NCI-H2081 treated with DMSO at 0.1 percent for 48 hours (cell line): ENCODE measurements at places on chromosomes 1 and 21.

DNA sequence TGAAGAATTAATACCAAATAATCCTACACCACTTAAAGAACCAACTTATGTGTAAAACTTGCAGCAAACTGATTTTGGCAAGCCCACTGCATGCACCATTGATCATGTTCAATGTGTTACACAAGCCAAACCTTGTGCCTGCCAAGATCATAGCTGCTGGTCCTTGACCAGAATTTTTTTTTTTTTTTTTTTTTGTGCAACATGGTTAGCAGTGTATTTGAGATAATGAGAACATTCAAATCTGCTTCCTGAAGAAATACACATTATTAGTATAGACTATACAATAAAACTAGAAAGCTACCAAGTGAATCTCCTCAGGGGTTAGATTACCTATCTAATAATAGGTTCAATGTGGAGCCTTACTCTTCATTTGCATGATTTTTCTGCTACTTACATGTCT lies 421.0 kb downstream of the MRPL39 start:
- DNase-seq: no peak

DNA sequence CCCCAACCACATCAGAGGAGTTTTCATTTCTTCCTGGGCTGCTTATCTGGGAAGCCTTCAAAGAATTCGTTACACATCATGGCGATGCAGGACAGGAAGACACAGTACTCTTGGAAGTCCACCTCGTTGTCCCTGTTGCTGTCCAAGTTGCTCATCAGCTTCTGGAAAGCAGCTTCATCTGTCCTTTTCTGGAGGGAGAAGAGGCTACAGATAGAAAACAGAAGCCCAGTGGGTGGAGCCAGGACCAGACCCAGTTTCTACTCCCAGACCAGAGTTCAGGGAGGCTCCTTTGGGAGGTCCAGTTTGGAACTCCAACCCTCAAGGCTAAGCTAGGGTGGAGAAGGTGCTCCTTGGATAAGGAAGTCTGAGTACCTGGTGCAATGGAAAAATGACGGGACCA lies 1.9 kb downstream of the S100A4 start:
- no peak for DNase-seq

DNA sequence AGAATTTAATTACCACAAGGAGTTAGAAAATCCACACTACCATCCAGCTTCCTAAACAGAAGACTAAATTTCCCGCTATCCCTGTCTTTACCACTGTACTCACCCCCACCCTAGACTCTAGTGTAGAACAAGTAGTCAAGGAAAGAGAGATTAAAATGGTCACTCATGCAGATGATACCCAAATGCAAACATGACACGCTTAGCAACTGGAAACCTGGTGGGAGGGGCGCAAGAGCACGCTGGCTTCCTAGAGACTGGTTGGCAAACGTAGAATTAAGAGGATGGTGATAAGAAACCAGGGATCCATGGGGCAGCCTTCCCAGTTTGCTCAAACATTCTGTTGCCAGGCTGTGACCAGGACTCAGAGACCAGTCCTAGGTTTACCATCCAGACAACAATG lies 9.9 kb upstream of the LDLRAD1 start:
- no peak for DNase-seq

DNA sequence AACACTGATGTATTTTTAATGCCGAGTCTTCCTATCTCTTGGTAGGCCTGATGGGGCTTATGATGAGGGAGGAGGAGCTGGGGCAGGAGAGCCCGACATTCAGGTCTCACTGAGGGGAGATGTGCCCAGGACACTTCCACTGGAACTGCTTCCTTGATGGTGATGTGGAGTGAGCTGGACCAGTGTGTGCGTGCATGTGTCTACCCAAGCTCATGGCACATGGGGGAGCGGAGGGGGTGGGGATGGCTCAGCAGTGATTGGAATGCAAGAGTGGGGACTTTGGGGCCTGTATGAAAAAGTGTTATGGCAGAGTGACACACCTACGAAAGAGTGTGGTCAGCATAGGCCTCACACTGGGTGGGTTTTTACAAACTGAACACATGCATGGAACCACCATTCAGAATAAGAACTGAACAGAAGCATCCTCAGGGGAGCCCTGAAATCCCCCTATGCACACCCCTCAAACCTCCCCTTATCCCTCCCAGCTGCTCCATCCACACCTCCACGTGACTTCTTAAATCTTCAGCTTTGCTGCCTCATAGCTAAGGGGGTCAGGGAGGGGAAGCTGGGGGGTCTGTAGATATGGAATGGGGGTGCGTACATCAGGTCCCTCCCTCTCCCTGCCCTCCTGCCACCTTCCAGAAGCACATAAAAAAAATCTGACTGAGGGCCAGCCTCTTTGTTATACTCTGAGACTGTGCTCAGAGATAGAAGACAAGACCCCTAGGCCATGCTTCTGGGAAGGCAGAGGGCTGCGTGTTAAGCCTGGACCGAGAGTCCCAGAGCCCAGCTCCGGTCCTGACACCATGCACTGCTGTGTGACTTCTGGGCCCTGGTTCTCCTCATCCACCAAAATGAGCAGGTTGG lies 11.6 kb downstream of the IL6R start:
- no peak for DNase-seq

DNA sequence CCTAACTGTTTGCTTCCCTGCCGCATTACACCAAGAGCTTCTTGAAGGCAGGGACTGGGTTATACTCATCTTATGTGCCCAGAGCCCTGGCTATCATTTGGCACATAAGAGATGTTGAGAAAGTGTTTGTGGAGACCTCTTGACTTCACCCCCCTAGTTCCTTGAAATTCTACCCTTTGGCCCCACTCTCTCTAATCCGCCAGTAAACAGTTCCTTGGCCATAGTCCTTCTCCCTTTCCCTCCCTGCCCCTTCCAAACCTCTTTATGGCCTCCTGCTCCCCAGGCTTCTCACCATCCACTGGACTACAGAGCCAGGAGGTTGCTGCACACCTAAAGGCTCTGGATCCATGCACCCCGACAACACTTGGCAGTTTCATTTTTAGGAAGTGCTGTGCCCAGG lies 1.5 kb upstream of the CDK18 start:
- no peak for DNase-seq

GRCh38 chr1:71461416-71461815 lies 380.6 kb upstream of the ZRANB2 start:
- DNase-seq: no peak
